ENCODE measurements at places on chromosomes 3 and 15. TPM values are rescaled to one million over a fixed set of nuclear protein-coding genes. Genes with fewer than 3 reads are reported as not detected.
A peak's percentile ranks its signal among the peaks of the same experiment; 100 is the strongest.

The ARRDC4 gene
- 31.6 TPM for total RNA-seq

GRCh38 chr15:85554852-85555521 lies 174.6 kb downstream of the AKAP13 start:
- DNase-seq: no peak

- peak; percentile 72 for DNase-seq
Observed at GRCh38 chr15:26866298-26867199, at the start of gene GABRA5. TSS of gene GABRA5 (plus strand) at chr15:26867062. CDS start at chr15:26869249, 2,187 bp downstream.

DNA sequence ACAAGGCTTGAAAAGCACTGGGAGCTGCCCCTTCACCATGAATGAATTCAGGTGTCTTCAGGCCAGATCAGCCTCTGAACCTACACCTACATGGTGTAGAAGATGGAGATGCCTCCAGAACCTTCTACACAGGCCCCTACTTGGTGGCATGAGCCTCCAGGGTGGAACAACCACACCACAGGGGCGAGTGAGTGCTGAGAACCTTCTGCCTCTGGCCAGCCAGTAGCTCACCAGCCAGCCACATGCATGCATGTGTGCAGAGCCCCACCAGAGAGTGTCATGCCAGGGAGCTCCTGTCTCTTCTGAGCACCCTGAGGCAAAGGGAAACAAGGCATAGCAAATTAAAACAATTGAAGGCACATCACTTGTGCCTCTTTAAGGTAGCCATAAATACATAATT lies 161.8 kb upstream of the TOPAZ1 start:
- no peak for DNase-seq

- no peak for DNase-seq
Observed at GRCh38 chr3:39981547-39982184, 172.3 kb downstream of the MYRIP start.

- no peak for DNase-seq
Observed at GRCh38 chr15:100902436-100903167, 16.6 kb upstream of the LRRK1 start.

DNA sequence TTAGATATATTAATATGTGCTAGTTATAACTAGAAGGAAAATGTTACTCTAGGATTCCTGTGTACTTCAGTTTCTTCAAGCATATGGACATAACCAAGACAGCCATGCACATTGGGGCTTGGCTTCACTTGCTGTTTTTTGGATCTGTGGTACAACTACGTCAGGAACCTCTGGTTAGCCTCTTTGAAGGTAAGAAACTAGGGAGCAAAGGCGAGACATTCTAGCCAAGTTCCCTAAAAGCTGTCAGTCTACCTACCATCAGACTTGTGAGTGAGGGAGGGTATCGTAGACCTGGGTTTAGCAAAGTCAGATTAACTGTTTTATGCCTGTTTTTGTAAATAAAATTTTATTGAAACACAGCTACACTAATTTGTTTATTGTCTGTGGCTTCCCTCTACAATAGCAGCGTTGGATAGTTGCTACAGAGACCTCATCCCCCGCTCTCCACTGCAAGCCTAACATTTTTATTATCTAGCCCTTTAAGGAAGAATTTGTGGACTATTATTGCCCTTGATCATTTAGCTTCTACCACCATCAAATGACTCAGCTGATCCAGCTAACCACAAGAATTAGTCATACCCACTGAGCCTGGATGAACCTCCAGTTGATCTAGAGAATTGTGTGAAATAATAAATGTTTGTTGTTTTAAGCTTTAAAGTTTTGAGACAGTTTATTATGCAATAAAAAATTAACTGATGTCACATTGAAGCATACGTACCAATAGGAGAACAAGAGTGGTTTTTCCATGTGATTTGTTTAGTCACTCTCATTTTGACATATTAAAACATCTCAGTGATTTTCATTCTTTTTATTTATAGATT lies 58.1 kb downstream of the RSRC1 start:
- DNase-seq: no peak

GRCh38 chr3:16761571-16761970 lies 123.2 kb upstream of the PLCL2 start:
- no peak for DNase-seq

GRCh38 chr3:182261041-182261440 lies 532.3 kb upstream of the ATP11B start:
- DNase-seq: no peak

DNA sequence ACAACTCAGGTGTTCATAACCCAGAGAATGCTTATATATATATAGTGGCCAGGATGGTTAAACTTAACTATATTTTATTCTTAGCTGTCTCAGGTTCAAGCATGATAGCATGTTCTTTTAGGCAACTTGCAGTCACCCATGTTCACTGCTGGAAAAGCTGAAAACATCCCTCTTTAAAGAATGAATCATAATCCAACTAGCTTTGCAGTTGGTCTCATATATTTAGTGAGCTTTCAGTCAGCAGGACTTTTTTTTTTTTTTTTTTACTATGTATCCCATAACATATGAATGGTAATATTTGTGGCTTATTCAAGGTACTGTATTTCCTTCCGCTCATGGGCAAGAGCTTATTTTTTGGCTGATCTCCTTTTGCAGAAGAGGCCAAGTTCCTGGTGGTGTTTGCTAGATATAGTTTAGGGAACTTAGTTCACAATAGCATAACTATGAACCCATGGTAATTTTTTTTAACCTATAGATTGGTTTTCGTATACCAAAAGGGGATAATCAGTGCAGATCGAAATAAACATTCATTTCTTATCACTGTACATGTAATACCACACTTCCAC lies 77.6 kb downstream of the CMSS1 start:
- no peak for DNase-seq
